ENCODE measurements at places on chromosomes 6 and 20.
A peak's percentile ranks its signal among the peaks of the same experiment; 100 is the strongest.

- no peak for DNase-seq
Measured at GRCh38 chr20:3367089-3367488, 40.4 kb downstream of the DNAAF9 start.

DNA sequence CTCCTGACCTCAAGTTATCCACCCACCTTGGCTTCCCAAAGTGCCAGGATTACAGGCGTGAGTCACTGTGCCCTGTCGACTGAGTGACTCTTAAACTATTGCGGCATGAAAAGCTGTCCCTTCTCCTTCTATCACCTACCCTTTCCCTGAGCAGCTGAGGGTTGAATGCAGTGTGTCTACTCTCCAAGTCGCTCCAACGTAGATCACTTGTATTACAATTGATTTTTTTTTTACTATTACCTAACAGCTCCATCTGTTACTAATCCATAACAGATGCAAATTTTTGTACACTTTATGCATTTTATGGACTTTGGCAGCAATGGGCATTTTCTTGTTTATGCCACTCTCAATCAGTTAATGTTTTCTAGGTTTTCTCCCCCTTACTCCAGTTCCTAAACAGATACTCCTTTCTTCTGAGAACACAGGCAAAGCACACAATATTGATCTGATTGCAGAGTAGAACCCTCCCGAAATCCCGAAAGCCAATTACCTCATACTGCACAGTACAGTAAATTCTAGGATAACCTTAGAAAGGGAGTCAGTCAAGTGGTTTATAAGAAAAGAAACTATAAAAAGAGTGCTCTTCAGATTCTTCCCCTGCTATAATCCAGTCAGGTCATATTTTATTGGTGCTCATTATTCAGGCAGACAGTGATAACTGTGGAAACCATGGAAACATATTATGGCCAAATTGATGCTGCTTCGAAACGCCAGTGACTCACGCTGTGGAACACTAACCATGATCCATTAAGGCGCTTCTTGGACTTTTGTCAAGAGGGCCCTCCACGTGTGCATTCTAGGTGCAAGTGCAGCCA is 273.0 kb downstream of the ADGB start:
- no peak for DNase-seq

DNA sequence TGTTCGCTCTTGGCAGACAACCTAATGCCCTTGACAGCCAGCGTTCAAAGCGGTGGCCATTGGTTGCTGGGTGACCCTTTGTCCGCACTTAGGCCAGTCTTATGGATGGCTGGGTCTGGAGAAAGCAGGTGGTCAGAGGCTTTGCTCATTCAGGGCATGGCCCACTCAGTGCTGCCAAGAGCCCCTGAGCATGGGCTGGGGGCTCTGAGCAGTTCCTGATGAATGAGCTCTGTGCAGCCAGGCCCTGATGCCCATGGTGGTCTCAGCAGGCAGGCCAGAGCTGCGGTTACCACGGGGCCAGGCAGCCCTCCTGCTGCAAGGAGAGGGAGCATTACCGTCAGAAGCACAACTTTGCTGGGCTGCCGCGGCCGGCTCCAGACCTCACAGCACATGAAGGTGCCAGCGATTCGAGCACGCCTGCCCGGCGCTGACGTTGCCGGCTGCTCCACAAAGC is 36.3 kb downstream of the CDH4 start:
- DNase-seq = no peak

DNA sequence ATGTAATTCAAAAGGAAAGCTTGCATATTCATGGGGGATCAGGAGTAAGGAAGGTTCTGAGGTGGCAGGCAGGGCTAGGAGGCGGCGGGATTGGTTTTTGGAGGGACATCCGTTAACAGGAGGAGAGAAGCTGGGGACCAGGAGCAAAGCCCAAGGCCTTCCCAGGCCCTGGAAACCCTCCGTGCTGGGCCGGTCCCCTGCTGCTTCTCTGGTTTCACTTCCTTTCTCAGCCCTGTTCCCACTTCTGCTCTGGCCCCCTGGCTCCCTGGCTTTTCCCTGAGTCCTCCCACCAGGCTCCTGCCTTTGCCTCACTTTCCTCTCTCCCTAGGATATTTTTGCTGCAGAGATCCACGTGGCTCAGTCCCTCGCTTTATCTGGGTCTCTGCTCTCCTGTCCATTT is 26.4 kb upstream of the SALL4 start:
- peak; percentile 33 for DNase-seq

DNA sequence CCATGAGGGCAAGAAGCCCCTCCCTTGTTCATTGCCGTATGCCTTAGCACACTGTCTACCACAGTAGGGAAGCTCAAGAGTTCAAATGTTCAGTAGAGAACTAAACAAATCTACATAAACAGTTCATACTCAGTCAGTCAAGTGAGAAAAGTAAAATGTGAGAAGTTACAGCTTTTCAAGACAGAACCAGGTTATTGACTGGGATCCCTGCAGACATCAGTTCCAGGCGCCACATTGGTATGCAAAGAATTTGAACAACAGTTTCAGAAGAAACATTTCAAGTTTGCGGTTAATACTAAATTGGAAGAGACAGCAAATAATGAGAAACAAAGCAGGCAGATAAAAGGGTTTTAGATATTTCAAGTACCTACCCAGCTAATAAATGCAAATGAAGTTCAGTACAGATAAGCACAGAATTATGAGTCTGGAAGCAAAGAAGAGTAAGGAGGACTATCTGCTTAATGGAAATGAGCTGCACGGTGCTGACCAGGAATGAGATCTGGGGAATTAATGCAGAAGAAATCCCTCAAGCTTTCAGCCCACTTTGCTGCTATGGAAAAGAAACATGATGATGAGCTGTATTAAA is 246.2 kb downstream of the HACE1 start:
- no peak for DNase-seq

DNA sequence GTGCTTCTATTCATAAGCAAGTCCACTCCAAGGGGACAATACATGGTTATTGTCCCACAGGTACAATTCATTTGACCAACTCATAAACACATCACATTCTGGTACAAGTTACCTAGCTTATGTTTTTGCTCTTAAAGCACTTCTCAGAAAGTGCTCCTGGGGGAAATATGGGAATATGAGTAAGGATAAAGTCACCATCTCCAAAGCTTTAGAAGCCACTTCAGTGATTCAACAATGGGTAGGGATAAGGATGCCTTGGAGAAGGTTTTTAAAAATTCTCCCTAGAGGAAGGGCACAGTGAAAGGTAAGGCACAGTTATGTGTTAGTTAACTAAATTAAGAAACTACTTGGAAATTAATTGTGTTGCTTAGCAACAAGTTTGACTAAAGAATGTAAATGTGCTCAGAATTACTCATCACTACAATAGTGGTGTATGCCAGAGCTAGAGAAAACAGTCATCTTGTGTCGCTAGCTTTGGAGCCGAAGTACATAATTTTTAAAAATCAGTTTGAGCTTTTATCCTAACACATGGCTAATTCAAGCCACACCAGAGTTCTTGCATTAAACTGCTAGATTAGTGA is 39.5 kb upstream of the LAMP5 start:
- no peak for DNase-seq

DNA sequence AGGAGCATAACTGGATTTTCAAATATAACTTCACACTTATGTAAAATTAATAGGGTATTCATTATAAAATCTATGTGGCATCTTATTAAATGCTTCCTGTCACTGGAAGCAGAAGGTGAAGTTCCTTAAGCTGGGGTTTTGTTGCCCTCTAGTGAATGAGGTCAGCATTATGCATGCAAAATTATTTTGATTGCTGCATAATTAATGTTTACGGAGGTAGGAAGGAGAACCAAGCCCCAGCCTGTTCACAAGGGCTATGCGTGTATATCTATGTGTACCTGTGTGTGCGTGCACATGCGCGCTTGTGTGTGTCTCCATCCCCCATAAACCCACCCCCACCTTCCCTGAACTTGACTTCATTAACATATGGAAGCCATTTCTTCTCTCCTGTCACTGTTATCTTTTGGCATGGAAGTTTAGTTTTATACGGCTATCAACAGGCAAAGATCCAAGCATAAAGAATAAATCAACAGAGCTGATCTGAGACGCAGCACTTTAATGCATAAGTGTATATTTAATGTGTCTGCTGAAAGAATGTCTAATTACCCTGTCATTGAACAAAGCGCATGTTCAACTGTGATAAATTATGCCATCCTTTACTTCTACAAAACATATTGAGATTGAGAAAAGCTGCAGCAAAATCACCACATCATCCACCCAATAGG is 90.2 kb upstream of the CDH4 start:
- no peak for DNase-seq

DNA sequence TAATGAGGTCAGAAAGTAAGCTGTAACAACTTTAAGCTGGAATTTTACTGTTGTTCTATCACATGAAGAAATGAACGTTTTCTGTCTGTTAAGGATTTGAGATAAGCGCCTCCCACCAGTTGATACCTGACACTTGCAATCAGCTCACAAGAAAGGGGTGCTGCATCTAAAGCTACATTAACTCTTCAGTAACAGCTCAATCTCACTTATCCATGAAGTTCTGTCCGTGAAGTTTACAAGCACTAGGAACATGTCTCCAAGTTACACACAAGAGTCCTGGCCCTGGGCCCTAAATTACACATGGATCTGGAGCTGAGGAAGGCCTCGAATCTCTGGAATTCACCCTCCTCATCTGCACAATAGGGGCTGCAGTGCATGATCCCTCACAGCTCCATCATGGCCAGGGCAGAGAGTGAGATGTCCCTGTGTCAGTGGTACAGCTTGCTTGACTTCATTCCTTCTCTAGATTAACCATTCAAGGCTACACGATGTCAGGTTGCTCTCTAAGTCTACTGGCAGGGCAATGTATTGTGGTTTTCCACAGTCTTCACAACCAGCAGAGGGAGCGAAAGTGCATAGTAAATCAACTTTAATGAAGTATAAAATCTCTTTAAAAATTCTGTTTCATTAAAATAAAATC is 182.4 kb upstream of the MCHR2 start:
- peak; percentile 32 for DNase-seq

DNA sequence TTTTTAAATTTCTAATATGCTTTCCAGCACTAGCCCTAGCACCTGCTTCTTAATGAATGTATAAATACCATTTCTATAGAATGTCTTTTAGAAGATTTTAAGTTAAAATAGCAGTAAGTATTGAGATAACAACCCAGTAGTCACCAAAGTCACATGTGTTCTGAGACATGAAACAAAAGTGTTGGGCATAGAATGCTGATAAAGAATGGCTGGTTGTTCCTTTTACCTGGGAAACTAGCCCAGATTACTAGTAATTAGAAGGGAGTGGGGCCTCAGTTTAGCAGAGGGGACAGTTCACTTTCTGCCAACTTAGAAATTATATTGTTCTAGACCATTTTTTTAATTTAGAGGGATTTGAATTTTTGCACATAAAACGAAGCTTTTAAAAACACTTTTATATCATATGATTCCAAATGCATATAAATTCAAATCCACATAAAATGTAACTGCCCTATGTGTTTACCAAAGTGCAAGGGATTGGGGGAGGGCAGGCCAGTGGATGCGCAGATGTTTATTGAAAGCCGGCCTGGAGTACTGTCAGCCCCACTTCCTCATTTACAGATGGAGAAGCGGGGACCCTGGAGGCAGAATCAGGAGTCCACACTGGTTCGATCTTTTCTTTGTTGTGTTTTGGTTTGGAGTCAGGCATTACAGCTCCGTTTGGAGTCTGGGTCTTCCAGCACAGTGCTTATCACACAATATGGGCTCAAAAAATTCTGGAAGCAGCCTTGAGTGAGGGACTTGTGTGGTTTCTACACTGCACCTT is 139.8 kb downstream of the ZDHHC14 start:
- DNase-seq = no peak

DNA sequence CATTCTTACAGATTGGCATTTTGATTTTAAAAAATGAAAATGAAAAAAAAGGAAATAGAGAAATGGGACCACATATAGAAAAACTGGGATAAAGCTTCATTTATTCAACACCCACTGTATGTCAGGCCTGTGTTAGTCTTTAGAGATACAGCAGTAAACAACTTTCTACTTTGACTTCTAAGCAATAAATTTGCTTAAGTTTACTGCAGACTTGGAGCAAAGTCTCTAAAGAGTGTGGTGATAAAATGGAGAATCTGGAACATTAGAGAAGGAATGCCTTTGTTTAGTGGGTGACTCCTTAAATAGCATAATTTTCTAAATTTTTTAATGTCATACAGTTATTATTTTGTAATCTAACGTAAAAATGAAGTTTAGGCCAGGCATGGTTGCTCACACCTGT is 80.7 kb upstream of the CNKSR3 start:
- no peak for DNase-seq

DNA sequence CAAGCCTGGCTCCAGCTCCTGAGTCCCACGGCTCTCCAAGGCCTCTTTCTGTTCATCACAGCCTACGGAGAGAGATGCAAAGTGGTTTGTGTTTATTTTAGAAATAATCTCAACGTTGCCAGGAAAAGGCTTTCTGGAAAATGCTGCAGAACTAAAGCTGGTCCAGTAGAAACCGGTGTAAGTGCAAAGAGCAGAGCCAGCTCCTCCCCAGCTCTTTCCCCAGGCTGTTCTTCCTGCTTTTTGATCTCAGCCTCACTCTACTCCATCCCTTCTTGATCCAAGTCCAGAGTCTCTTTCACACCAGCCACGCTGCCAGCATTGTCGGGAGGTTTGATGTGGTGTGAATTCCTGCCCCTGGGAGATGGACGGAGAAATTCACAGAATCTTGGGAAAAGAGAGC is 69.8 kb downstream of the TMEM170B start:
- peak; percentile 66 for DNase-seq

DNA sequence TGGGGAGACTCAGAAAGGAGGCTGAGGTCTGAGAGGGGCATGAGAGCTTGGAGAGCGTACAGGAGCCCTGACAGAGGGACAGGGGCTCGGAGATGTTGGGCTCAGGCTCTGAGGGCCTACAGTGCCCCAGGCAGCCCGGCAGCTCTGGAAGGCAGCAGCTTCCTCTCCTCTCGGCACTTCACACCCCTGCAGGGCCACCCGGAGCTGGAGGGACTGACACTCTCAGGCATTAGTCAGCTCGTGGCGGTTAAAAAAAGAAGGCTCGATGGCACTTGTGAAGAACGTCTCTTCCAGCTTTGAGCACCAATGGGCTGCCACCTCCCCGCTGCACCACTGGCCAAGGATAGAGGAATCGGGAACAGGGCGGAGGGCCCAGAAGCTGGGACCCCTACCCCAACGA is 62.6 kb upstream of the SIRPA start:
- DNase-seq = no peak

- DNase-seq = no peak
Measured at GRCh38 chr6:137610702-137611101, 116.5 kb upstream of the OLIG3 start.

DNA sequence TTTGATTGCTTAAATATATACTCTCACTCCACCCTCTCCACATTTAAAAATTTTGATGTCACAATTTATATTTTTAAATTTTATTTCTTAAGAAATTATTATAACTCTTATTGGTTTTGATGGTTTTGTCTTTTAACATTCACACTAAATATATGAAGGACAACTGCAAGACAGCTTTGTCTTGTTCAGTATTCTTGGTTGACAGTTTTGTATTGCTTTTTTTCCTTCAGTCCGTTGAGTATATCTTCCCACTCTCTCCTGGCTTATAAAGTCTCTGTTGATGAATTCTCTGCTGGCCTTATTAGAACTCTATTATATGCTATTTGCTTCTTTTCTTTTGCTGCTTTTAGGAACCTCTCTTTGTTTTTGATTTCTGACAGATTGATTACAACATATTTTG is 392.2 kb downstream of the C6orf118 start:
- DNase-seq = no peak
